T1000 (cell line): ENCODE measurements at places on chromosomes 7 and 10.

DNA sequence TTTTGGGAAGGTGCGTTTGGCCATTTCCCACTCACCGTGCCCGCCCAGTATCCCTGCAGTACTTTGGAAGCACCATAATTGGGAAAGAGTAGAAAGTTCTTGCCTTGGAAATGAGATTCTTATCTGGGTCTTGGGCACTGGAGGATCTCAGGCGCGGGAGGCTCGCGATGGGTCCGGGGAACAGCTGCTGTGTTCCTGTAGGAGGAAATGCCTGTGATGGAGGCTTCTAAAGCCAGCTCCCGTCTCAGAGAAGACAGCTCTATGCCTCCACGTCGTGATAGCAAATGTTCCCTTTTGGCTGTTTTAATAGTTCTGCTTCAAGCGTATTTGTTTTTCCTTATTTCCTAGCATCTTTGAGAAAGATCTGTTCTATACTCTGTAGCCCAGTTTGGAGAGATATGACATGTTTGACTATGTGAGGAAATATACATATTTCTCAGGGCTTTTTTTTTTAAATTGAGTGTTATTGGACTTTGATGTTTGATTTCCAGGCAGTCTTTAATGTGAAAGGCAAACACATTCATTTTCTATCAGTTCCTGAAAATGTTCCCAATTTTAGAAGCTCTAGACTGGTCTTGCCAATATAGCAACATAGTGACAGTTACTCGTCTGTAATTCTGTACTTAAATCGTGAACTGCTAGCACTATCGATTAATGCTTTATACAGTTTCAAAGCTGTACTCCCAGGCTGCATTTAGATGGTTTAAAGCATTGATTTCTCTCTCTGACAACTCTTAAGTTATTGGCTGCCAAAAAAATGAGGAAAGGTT is 280.8 kb downstream of the DPP6 start:
- DNase-seq = no peak

DNA sequence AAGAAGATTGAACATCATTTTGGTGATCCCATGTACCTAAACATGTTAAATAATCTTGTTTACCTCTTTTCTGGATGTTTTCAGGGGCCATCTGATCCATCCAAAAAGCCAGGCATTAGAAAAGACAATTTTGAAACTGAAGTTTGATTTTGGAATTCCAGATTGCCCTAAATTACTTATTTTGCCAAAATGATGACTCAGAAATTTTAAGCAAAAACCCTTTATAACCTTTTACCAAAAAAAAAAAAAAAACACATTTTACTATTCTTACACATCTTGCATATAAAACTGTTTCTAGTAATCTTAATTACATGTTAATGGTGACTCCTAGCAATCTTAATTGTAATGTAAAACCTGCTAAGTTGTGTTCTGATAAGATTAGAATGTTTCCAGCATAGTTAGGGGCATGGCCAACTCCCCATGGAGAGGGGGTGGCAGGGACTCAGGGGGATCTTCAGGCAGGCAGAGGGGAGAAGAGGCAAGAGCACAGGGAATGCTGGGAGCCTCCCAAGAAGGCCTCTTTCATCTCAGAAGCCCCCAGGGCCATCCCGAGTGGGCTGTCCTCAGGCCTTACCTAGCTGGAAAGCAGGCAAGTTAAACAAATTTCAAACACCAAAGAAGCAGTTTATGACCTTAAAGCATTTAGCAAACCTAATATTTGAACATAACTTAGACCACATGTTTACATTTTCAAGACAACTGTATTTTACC is 25.8 kb upstream of the AKR1C3 start:
- DNase-seq = no peak

- no peak for DNase-seq
Observed at GRCh38 chr7:142992427-142992826, 30.3 kb upstream of the KEL start.

- no peak for DNase-seq
Observed at GRCh38 chr10:73991884-73992245, 6.1 kb upstream of the VCL start.

DNA sequence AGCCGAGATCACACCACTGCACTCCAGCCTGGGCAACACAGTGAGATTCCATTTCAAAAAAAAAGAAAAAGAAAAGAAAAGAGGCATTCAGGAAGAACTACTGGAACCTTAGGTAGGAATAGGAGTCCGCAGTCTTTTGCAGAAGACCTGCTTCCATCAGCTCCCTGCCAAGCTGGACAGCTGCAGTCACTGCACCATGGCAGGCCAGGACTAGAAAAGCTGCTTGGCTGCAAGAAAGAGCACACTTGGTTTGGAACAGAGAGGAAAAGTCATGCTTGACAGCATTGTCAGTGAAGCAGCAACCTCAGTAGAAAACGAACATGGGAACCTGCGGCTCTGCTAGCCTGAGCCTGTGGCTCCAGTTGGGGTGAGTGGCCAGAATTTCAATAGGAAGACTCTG is 104.3 kb downstream of the MARCHF5 start:
- DNase-seq = no peak
